ENCODE measurements at places on chromosomes 12 and 14.

- DNase-seq, result no peak
Observed at GRCh38 chr12:111227476-111228420, 141.1 kb downstream of the PHETA1 start.

- no peak for DNase-seq
Observed at GRCh38 chr14:31283578-31284252, 76.1 kb upstream of the HECTD1 start.

DNA sequence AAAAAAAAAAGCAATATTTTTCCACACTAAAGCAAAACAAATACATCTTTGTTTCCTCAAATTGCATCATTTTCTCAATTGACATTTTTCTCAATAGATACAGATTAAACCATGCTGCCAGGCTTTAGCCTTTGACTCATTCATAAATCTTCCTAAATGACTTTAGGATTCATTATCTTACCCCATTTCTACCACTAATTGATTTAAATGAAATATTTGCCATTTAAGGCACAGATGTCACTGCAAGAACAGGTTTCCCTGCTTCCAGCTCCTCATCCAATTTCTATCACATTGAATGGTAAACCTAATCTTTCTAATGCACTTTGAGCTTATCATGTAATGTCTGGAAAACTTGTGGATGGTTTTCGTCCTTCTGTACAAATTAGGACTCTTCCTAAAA, 298.7 kb downstream of the RPL10L start:
- no peak for DNase-seq

DNA sequence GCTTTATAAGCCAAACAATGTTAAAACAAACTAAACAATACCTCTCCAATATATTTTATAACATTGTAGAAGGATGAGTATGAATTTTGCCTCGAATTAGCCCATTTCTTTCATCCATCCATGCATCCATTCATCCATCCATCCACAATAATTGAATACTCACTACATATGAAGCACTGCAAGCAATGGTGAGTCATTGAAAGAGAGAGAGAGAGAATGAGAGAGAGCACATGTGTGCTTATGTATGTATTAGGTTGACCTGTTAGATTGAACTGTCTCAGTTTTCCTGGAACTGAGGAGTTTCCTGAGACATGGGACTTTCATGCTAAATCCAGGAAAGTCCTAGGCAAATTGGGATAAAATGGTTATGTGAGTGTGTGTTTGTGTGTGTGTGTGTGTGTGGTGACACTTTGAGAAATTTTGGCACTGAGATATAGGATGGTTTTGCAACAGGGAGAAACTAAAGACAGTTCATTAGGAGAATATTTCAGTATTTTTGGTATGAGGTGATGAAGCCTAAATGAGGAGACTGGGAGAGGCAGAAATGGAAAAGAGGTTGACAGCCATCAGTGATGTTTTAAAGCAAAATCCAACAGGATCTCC, 98.4 kb downstream of the C12orf75 start:
- DNase-seq, result no peak

- DNase-seq, result no peak
Observed at GRCh38 chr14:106419376-106419965, 893.1 kb downstream of the TMEM121 start.

GRCh38 chr12:53696285-53696654, 20.4 kb upstream of the ATP5MC2 start:
- DNase-seq, result no peak

DNA sequence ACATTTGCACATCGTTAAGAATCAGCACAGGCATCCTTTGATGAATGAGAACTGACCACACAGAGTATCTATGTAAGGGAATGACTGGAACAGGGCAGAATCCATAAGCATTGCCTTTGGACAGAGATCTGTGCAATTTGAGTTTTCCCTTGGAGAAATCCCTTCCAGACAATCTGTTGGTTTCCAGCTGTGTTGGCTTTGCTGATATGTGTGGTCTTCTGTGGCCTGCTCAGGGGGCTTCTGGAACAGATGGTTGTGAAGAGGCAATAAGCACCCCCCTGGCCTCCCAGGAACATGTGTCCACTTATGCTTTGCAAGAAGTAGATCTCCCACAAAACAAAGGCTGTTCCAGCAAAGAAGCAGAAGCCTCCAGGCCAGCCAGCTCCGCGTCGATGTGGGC, 111.4 kb upstream of the TMEM132C start:
- no peak for DNase-seq

GRCh38 chr12:26001530-26001929, 43.0 kb downstream of the RASSF8 start:
- DNase-seq, result no peak

DNA sequence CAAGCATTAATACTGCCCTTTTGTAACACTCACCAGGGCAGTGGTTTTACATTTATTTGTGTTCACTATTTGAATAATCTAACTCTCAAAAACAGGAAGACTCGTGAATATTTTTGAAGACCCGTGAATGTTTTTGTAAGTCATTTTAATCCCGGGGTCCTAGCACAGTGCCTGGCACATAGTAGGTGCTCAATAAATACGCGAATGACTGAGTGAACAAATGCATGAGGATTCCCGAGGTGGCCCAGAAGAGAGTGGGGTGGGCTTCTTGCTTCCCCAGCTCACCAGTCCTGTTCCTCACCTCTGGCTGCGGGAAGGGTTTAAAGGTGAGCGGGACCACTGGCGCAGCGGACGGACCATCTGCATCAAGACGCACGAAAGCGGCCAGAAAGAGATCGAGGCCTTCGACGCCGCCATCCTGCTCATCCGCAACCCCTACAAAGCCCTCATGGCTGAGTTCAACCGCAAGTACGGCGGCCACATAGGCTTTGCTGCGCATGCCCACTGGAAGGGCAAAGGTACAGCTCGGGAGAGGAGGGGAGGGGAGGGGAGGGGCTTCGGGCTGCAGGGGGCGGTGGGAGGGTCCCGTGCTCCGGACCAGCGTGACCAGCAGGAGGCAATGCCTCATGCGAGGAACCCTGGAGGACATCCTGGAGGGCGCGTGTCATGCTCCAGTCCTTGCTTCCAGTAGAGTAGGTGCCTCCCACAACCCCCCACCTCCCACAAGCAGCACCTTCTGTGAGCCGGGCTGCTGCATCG, 98.9 kb downstream of the CMKLR1 start:
- no peak for DNase-seq

DNA sequence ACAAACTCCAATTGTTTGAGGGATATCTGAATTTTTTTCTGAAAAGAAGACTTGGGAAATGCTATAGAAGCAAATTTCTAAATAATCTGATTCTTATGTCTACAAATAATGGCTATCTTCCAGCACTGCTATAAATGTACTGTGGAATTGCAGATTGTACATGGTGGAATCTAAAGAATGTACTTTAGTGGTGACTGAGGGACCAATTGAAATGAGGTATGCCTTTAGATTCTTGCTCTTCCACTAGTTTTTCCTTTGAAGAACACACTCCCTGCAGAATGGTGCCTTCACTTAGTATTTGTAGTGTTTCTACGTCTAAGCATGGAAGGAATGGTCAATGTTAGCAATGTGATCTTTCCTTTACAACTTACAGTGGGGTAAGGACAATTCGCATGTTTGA, 11.7 kb upstream of the PRB4 start:
- DNase-seq, result no peak

GRCh38 chr14:51119411-51120051, 24.6 kb upstream of the TRIM9 start:
- no peak for DNase-seq

DNA sequence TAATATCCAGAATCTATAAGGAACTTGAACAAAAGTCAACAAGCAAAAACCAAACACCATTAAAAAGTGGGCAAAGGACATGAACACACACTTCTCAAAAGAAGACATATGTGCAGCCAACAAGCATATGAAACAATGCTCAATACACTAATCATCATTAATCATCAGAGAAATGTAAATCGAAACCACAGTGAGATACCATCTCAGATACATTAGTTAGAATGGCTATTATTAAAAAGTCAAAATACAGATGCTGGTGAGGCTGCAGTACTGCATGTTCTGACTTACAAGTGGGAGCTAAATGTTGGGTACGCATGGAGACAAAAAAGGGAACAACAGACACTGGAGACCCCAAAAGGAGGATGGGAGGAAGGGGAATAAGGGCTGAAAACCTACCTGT, 67.1 kb downstream of the BLTP3B start:
- DNase-seq, result no peak

DNA sequence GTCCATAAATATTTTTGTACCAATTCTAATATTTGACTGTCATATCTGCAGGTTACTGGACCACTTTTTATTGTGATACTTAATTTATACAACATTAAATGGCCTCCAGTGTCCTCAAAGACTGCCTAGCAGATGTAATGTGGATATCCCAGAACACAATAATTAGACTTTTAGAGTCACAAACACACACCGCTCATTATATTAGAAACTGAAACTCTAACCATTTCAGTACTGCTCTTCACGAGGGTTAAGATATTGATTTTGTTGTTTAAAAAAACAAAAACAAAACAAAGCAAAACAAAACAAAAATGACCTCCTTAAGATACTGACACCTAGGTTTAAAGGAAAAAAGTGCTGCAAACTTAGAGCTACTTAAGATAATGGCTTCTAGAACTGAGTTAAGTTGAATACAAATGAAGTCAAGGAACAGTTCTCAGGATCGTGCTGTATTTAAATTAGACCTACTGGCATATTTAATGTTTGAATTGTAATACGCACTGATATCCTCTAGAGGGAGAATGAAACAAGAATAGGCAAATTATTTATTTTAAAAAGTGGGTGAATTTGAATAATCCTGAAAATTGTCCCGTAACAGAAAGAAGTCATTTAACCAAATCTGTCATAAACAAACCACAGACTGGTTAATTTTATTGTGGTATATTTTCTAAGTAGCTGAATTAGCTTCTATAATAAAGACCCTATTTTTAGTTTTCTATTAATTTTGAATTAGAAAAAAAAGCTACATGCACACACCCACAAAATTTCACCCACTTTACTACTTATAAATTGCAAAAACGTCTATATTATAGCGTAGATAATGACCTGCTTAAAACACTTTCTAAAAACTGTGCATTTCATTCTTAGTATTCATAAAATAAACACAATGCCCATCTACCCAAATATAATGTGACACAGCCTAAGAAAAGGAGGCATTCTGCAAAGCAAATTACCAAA, 395.2 kb upstream of the DCN start:
- peak; percentile 23 for DNase-seq

GRCh38 chr14:77924141-77924948, 124.4 kb downstream of the ADCK1 start:
- no peak for DNase-seq

DNA sequence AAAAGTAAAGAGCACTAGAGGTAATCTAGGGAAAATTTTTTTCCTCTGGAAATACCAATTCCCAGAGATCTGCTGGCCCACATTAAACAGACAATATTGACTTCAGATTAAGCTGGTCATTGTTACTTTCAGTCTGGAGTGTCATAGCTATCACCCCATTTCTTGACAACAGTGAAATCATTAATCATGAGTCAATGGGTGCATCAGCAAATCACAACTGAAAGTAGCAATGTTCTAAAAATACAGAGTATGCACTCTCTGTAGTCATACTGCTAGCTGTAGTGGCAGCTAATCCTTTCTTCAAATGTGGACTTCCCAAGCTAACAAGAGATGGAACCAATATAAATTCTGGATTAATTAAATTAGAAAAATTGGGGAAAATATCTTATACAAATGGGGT, 129.9 kb downstream of the CPNE8 start:
- no peak for DNase-seq

Measured in central memory CD4-positive, alpha-beta T cell (primary cell).